ENCODE measurements at places on chromosomes 13 and 19.
A peak's percentile ranks its signal among the peaks of the same experiment; 100 is the strongest.

DNA sequence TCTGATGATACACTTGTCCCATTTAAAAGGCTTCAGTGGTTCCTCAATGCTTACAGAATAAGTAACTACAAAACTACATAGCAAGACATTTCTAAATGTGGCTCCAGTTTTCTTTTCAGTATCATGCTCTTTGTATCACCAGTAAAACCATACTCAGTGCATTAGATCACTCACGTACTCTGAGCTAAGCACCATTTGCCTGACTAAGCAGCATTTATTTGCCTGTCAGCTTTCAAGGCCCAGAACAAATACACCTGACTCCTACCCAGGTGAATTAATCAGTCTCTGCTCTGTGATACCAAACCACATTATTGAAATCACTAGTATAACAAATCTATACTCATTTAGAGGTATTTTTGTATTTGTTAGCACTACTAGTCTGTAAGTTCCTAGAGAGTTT, 47.4 kb upstream of the PCDH20 start:
- no peak for DNase-seq

GRCh38 chr19:35297922-35298321, 6.0 kb downstream of the MAG start:
- DNase-seq: no peak

- DNase-seq: no peak
Observed at GRCh38 chr13:43431841-43432240, 354.9 kb downstream of the ENOX1 start.

DNA sequence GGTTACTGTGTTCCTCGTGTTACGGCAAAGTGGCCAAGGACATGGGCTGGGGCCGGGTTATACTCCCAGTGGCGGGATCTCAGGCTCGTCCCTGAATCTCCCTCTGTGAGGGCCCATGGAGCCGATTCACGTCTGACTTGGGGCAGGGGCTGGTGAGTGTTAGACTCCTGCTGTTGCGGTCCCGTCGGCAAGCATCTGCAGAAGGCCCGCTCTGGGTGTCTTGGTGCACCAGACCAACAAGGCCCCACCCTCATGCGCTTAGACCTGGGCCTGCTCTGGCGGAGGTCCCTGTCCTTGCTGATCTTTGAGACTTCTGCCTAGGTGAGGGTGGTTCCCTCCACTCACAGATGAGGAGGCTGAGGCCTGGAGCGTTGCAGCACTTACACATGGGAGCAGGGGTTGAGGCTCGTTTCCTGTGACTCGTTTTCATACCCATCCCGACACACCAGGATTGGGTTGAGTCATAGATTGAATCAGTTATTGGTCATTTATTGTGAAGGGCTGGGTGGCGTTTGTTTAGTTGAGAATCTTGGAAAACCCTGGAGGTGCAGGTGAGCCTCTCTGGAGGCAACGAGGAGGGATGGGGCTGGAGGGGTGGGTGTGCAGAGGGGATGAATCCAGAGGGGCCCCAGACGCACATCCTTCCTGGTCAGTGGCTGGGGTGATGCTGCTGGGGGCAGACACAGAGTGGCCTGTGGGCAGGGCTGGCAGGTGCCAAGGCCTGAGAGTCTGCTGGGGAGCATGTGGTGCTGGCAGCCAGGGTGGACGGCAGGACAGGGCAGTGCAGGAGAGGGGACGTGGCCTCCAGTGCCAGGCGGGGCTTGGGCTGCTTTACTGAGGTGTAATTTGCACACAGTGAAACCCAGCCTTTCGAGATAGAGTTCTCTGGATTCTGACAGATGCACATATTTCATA, 4.6 kb downstream of the EPN1 start:
- no peak for DNase-seq

DNA sequence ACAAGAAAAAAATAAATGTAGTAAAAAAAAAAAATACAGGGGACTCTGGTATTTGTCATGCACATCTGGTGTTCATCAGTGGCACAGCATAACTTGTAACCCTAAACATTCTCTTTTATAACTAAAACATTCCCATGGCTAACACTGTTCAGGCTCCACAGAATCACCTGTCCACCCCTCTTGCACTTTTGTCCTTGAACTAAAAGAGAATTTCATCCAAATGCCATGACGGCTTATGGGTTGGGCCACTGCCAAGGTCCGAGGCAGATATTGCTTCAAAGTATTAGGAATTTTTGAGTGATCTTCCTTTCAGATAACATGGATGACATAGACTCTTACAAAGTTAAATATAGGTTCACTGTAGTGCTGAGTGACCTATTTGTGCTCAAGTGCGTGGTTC, 25.7 kb upstream of the SERP2 start:
- DNase-seq: no peak

- DNase-seq: no peak
Observed at GRCh38 chr13:25117312-25117711, 21.4 kb downstream of the PABPC3 start.

- DNase-seq: no peak
Observed at GRCh38 chr19:49888510-49888824, 8.2 kb downstream of the IL4I1 start.

DNA sequence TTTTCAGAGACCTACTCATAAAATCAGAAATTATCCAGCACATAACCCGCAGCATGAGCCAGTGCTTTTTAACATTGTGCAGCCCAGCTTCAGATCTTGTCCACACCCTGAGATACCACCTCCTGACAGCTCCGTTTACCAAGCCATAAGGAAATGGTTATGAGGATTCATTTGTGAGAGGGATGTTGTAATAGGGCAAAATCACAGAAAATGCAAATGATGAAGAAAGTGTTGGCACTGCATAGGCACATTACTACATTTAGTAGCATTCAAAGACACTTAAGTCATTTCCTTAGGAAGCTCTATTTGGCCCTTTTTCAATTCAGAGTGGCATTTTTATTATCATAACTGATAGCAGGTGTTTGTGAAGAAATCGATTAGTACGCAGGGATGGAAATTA, 277.5 kb downstream of the DNAJC15 start:
- DNase-seq: no peak

DNA sequence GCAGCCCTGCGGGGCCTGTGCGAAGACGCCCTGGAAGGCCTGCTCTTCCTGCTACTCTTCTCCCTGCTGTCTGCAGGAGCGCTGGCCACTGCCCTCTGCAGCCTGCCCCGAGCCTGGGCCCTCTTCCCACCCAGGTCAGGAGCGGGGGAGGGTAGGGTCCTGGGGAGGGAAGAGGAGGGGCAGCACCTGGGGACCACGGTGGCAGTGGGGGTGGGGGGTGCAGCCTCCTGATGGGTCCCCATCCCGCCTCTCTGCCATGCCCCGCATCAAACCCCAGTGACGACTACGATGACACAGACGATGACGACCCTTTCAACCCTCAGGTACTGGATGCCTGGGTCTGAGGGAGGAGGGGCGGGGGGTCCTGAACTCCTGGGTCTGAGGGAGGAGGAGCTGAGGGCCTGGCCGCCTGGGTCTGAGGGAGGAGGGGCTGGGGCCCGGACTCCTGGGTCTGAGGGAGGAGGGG, 13.4 kb upstream of the LENG8 start:
- no peak for DNase-seq

DNA sequence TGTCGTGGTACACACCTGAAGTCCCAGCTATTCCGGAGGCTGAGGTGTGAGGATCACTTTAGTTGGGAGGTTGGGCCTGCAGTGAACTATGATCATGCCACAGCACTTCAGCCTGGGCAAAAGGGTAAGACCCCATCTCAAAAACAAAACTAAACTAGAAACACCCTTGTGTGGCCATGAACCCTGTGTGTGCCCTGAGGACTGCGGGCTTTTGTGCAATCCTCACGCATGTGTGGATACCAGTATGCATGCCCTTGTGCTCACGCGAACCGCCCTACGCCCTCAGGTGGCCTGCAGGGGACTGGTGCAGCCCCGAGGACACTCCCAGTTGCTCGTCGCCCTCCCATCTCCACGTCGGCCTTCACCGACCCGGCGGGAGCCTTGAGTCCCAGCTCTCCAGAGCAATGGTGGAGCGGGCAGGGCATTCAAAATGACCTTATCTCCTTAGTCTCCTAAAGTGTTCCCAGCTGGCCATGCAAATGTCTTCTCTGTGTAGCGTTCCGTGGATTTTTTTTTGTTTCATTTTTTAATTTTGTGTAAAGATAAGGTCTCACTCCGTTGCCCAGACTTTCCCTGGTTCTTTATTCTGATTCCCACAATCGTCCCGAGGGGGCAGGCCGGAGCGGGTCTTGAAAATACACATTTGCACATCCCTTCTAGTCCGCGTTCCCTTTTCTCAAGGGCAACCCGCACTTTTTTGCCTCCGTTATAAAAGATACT, 868 bp upstream of the EGLN2 start:
- no peak for DNase-seq

- DNase-seq: peak; percentile 78
Observed at GRCh38 chr19:55178781-55179599, 1.1 kb downstream of the SYT5 start.

DNA sequence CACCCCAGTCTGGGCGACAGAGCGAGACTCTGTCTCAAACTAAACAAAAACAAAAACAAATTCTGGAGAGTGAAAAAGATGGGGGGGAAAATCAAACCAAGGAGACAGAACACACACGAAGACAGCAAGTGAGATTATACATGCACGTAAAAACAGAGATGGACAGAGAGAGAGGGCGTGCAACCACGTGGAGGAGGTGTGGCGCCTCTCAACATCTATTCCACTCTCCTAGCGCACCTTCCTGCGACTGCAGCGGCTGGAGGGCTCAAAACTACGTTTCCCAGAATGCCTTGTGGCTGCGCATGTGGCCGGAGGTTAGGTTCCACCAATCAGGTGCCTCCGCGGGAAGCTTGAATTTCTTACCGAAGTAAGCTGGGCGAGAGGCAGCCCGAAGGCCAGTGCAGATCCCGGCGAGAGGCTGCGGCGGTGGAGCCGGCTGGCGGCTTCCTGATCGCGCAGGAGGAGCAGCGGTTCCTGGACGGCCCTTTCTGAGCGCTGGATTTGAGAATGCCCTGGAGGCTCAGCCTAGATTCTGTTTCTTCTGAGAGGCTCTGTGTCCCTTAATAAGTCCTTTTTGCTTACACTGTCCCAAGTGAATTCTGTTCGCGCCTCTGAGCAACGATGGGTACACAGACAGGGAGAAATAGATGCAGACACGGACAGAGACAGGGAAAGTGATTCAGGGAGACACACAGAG, 13.1 kb upstream of the NANOS2 start:
- peak; percentile 70 for DNase-seq

DNA sequence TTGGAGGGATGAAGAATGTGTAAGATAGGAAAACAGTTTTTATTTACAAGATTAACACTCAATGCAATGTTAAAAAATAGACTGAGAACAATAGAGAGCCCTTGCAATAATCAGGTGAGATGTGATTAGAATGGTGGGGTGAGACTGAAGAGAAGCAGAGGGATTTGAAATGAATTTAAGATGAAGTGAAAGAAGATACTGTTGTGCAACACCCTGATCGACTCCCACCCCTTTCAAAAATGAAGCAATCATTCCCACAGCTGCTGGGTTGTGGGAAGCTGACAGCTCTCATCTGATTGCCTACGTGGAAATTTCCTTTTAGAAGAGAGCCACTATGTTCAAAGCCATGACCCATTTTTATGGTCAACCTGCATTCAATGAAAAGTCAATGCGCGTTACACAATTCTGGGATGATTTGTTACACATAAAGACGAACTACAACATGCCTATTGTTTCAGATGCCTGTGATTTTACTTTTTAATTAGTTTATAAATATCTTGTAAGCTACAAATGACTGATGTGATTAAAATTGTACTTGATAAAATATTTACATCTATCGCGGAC, 1374.8 kb downstream of the PCDH9 start:
- no peak for DNase-seq

GRCh38 chr13:94298346-94298745, 181.1 kb downstream of the DCT start:
- no peak for DNase-seq

DNA sequence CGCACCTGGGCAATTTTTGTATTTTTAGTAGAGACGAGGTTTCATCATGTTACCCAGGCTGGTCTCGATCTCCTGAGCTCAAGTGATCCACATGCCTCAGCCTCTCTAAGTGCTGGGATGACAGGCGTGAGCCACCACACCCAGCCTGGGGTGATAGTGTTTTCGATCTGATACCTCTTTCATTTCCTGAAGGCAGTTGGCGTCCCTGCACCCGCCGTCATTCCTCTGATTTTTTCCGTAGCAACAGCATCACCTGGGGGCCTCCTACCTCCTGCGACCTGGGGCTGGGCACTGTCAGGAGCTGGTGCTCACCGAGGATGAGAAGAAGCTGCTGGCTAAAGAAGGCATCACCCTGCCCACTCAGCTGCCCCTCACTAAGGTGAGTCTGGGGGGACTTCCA, 10.8 kb downstream of the CREB3L3 start:
- no peak for DNase-seq

DNA sequence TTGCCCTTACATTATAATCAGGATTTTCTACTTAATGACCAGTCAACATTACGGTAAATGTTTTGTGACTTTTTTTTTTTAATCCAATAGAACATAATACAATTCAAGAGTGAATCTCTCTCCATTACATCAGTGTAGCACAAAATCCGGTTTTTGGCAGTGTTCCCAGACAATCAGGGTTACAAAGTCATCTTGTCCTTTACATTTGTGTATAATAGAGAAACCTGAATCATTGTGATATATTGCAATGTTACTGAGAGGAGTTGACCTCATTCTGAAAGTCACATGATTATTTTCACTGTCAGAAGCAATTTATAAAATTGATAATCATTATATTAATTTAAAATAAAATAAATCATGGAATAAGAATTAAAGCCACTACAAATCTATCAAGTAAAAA, 1346.0 kb upstream of the SPRY2 start:
- DNase-seq: no peak

DNA sequence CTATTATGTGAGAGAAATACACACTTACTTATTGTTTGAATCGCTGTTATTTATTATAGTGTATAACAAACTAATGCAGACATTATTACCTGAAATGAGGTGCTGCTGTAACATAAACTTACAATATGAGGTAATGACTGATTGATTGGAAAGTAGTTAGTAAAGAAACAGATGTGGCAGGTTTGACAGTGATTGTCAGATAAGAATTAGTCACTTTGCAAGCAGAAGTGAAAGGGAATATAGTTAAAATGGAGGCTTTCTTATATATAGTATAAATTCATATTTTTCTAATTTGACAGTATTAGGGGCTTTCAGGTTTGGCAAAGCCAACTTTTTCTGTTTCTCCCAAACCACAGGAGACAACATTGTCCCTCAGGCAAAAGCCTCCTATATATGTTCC, 20.6 kb downstream of the MIR17HG start:
- no peak for DNase-seq

DNA sequence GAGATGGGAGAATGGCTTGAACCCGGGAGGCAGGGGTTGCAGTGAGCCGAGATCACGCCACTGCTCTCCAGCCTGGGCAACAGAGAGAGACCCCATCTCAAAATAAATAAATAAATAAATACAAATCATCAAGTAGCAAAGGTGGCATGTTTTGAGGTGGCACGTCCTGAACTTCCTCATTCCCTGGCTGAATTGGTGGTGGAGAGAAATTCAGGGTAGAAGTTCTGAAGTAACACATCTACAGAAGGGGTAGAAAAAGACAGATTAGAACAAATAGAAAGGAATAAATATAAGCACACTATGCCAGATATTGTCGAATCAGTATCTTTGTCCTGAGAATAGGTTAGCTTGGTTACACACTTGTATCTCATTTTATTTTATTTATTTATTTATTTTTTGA, 6.3 kb downstream of the IFI30 start:
- no peak for DNase-seq
